ENCODE measurements at places on chromosomes 4 and X.

GRCh38 chr4:143254491-143255226, 69.9 kb downstream of the USP38 start:
- DNase-seq: no peak

DNA sequence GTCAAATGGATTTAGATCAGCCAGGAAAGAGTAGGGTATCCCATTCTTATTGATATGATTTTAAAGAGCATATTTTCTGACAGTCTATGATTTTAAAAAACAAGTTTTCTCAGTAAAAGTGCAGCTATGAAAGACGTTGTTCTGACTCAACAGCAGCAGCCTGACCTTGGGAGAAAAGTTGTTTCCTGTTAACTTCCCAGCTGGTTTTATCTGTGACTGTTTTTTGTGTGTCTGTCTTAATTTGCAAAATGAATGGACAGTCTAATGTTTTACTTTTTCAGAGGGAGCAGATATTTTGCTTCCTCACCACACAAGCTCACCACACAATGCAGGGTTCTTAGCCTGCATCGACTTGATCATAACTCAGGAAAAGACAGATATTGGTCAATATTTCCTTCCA, 764 bp upstream of the MTHFD2L start:
- DNase-seq: no peak

DNA sequence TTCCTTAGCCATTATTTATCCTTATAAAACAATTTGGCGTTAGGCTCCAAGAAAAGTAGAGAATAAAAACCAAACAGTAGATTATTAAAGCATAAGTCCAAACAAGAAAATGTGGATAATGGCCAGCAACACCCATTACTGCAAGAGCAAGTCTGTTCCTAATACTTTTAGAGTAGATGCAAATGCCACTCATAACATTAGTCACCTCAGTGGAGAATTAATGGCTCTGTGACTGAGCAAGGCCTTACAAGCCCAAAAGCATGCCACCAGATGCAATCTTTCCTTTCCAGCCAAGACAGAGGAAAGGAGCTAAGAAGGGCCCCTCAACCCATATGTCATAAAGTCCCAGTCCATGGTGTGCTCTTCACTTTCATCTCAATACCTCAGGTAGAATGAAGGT, 373.8 kb downstream of the OPHN1 start:
- DNase-seq: no peak

- no peak for DNase-seq
Measured at GRCh38 chr4:28358606-28359005, 1498.0 kb downstream of the STIM2 start.

GRCh38 chr4:91684955-91685354, 618.8 kb upstream of the GRID2 start:
- DNase-seq: no peak

DNA sequence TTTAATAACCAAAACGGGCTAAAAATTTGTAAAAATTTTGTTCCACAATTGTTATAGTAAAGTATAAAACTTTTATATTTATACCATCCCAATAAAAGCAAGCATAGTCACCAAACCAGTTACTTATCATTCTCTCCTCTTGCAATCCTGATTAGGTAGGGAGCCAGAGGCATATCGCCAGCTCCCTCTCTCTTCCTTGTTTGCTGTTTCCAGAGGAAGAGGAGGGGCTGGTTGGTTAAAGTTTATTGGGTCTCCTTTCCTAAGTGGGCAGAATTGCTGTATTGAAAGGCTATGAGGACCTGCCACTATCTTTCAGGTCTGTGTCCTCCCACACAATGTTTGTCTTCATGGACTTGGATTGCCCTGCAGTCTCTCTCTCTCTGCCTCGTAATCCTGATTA, 29.6 kb upstream of the BBS12 start:
- DNase-seq: no peak

- no peak for DNase-seq
Measured at GRCh38 chrX:15804563-15804962, 14.3 kb downstream of the ZRSR2 start.

GRCh38 chr4:146506272-146506671, 15.5 kb downstream of the SLC10A7 start:
- DNase-seq: no peak

DNA sequence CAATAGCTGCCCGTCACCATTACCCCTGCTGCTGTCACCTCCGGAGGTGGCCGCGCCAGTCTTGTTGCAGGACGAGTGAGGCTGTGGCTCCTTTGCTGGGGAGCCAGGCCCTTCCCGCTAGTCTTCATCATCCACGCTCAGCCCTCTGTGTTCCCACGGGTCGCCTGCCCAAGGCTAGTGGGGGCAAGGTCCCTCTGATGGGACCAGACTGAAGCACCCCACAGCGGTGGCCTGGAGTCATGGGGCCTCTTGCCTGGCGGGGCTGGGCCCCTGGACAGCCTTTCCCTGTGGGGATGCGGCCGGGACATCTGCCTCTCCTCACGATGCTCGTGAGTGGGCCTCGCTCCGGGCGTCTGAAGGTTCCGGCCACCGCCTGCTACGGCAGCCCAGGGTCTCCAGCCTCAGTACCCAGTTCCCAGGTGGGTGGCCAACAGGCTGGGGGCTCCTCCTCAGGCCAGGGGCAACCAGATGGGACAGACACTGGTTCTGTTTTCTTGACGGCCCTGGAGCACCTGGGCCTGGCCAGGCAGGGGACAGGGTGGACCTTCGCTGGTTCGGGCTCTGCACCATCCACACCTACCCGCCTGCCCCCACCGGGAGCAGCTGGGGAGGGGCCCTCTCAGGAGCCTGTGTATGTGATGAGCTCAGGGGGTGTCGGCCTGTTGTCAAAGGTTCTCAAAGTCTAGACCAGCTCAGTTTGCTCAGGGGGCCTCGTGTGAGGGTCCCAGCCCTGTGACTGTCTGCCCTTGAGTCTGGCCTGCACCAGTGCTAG, 32.3 kb downstream of the DOK7 start:
- DNase-seq: no peak
